SK-N-SH (cell line): ENCODE measurements at places on chromosomes 1 and 21.

- DNase-seq, result peak; percentile 59
Observed at GRCh38 chr1:229028544-229028943, 242.4 kb upstream of the RAB4A start.

- DNase-seq, result no peak
Observed at GRCh38 chr1:29177022-29177705, 4.5 kb downstream of the SRSF4 start.

DNA sequence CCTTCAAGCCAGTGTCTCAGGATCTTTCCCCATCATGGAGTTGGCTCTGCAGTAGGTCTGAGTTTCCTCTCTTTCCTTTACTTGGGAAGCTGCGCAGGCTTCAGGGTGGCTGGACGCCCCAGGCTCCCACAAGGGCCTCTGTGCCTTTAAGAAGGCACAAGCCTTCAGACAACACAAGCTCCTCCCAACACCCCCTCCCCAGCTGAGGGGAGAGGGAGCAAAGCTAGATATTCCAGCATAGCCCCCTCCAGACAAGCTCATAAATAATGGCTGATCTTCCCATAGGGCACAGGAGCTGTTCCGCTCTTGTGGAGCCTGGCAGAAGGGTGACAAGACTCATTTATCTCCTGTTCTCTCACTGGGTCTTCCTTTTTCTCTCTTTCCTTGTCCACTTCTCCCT is 27.9 kb upstream of the ATP2B4 start:
- DNase-seq, result no peak

- no peak for DNase-seq
Observed at GRCh38 chr21:44534688-44535087, 5.3 kb downstream of the KRTAP10-1 start.

DNA sequence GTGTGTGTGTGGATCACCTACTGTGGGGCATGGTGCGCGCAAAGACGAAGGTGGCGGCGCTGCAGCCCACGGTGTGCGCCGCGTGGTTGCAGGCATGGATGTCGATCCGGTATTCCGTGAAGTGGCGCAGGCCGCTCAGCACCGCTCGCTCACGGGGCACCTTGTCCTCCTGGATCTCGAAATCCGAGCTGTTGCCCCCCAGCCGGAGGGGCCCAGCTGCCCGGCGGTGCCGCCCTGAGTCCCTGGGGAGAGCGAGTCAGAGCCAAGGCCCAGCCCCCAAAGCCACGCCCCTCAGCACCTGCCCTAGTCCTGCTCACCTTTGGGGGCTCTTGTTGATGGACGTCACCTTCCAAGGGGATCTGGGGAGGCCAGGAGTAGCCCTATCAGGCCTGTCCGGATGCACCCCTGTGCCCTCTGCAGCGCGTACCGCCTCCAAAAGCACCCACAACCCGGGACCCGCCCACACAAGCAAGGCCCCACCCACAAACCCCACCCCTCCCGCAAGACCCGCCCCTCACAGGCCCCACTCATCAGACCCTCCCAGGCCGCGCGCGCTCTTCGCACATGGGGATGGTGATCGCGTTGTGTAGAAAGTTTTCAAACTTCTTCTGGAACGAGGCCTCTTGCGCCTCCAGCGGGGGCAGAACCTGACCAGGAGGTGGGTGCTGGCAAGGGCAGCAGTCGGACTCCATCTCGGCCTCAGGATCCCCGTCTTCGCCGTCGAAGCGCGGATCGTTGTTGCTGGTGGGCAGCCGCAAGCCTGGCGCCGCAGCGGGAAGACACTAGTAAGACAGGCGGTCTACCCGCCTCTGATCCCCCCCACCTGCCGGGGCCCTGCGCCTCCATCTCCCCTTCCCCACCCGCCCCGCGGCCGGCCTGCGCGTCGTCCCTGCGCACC is 13.6 kb downstream of the INSRR start:
- peak; percentile 68 for DNase-seq

DNA sequence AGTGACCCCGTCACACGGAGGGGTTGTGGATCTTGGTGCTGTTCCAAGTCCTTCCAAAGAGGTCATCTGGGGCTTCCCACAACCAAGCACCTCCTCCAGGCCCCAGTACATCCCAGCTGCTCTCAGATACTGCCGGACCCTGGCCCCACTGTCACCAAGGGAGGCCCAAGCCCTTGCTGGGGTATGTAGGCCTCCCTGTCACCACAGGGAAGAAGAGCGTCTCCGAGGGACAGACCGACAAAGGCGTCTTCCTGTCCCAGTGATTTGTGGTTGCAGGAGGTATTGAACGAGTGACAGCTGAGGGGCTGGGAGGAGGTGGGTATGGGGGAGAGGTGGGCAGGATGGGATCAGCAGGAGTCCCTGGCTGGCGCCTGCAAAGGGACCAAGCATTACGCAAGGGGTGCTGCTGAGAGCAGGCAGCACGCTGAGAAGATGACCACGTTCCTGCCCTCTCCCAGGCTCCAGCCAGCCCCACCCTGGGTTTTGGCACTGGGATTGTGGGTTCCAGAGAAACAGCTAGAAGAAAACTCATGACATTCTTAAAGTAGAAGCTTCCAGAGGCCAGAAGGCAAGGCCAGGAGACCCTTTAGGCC is 29.7 kb downstream of the LRP8 start:
- DNase-seq, result no peak

- DNase-seq, result no peak
Observed at GRCh38 chr1:229030630-229031029, 240.3 kb upstream of the RAB4A start.

- DNase-seq, result no peak
Observed at GRCh38 chr1:170494369-170494768, 37.6 kb upstream of the GORAB start.

DNA sequence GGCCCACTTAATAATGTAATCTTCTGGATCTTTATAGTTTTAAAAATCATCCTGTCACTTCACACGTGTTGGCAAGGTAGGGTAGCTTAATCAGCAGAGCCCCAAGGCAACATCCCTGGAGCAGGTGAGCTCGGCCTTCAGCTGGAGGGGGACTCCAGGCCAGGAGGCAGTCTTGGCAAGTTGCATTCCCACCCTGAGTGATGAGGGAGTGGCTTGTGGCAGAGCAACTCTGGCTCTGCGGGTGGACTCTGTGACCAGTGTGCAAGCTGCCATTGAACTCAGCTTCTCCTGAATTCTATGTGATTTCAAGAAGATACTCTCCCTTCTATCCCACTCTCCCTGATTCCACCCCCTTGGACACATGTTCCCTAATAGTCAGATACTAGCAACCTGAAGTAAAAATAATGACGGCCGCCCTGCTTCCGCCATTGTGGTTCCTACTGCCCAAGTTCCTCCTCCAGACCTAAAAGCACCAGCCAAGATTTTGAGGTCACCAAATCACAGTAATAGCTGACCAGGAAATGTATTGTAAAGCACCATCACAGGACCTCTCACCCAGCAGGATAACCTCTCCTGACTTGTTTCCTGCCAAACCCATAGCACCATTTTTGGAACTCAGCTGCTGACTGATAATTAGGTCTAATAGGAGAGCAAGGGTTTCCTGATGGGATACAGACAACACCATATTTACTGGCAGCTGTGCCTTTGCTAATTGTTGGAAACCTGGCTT is 11.5 kb upstream of the LYST start:
- no peak for DNase-seq

DNA sequence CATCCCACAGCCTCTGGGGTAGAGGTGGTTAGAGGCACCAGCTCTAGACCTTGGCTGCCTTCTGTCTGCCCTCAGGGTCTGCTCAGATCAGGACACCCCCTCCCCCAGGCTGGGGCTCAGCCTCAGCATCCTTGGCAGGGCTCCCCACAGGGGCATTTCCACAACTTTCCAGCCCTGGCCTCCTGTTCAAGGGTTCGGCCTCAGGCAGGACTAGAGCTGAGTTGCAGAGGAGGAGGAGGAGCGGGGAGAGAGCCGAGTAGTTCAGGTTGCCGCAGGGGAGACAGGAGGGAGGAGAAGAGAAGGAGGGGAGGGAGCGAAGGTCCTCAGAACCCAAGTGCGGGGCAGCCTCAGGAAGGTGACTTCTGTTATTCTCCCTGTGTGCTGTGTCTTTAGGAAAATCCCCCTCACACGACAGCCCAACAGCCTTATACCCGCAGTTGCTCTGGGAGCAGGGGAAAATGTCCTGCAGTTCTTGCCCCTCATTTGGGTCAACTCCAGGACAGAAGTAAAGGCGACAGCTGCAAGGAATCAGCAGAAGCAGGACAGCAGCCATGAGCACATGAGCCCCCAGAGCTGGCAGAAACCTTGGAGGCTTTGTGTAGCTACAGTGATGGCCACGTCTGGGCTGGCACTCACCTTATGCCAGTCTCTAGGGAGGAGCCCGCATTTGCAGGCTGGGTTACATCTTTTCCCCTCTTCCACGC is 46.5 kb upstream of the TENT5B start:
- DNase-seq, result no peak

GRCh38 chr1:12296623-12297022 is 66.8 kb downstream of the VPS13D start:
- DNase-seq, result no peak

DNA sequence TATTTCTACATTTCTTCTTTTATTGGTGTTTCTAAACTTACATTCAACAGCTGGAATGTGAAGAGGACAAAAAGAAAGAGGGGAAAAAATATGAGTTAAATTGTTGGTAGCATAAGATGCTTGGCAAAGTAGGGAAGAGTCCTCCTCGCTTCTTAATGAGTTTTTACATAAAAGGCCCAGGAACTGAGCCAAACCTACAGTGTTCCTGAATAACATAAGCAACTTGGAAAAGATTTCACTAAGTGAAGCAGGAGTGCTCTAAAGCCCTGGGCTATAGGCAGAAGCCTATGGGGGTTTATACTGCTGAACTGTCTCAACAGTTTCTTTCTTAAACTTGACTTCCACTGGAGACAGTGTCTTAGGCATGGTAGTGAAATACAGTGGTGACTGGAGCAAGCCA is 115.0 kb upstream of the USP25 start:
- DNase-seq, result no peak

- DNase-seq, result no peak
Observed at GRCh38 chr1:75258351-75258750, 124.2 kb downstream of the LHX8 start.

DNA sequence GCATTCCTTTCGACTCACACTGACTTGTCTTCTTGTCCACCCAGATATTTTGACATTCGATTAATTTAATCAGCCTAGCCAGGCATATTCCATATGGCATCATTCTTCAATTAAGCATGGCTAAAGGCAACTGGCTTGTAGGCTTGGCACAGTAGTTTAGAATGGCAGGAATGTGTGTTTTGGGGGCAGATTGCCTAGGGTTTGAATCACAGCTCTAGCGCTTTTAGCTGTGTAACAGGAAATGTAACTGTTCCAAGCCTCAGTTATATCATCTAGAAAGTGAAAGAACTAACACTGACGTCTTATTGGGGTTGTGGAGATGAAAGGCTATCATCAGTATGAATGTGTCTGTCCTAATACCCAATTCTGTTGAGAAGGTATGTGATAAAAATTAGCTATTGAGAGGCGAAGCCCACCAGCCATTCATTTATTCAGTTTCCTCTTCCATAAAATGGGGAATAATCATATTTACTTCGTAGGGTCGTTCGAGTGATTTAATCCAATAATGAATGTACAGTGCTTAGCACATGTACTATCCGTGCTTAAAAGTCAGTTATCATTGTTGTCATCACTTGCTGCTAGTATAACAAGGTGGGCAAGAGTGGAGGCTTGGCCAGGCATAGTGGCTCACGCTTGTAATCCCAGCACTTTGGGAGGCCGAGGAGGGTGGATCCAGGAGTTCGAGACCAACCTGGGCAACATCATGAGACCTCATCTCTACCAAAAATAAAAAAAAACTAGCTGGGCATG is 41.6 kb upstream of the GRHL3 start:
- DNase-seq, result no peak

DNA sequence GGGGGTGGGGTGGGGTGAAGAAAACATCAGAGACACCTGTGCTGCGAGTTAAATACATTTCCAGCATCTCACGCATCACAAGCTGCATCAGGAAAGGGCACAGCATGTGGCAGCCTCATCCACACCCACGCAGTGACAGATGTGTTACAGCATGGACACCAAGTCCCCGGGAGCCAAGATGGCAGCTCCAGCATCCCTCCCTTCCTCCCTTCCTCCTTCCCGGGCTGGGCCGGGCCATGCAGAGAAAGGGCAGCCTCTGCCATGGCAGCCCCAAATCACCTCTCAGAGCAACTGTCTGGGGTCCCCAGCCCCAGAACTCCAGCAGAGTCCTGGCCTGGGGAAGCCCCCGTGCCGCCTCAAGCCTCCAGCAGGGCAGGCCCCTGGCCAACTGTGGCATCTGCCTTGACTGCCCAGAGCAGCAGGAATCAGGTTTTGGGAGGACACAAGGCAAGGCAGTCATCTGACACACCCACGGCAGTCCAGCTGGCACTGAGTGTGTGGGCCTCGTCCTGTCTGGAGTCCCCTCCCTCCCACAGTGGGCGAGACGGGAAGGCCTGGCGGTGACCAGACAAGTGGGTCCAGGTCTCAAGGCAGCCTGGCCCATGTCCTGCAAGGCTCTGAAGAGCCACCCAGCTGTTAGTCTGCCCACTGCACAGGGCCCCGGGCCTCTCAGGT is 6.2 kb downstream of the SMIM1 start:
- DNase-seq, result no peak

GRCh38 chr1:37575692-37576091 is 19.0 kb downstream of the DNALI1 start:
- no peak for DNase-seq

DNA sequence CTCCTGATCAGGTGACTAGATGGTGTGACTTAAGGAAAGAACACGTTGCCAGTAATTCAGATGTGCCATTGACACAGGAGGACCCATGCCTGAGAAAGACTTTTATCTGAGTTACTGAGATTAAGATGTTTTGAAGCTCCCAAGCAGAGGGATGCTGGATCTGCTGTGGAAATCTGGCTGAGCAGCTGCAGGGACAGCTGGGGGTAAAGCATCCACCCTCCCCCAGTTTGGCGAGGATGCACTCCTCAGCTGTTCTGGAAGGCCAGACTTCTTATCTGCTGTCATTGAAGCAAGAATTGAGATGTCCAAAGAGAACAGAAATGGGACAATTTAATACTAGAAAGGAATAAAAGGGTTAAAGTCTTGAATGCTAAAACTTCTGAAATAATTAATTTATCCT is 25.7 kb downstream of the TTC3 start:
- DNase-seq, result no peak

GRCh38 chr21:39000496-39000895 is 182.8 kb downstream of the PSMG1 start:
- no peak for DNase-seq

GRCh38 chr1:68057564-68057963 is 7.1 kb upstream of the DIRAS3 start:
- no peak for DNase-seq

DNA sequence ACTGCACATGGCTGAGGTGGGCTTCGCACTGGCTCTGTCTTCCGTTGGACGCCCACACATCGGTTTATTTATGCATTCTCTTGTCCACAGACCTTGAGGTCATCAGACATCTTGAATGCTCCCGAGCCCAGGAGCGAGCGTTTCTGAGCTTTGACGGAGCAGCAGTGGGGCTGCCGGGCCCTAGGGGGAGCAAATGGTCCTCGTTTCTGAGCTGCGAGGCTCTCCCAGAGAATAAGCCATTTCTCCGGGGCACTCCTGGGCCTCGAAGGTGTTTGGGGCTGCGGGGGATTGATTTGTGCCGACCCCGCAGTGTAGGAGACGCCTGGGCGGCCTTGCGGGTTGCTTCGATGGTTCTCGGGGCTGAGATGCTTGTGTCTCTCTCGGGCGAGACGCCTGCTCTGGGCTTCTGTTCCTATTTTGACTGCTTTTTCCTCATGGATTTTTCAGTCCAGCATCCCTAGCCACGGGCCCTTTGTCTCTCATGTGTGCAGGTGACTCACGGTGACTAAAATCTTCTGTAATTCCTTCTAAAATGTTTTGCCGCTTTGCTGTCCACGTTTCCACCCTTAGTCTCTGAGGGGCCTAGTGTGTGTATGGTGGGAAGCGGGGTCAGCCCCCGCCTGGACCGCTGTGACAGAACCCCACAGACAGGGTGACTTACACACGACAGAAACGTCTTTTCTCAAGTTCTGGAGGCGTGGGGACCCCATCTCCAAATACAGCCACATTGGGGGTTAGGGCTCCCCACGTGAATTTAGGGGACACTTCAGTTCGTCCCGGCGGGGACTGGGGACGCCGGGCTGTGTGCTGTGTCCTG is 62.1 kb downstream of the FAAP20 start:
- DNase-seq, result peak; percentile 82
